ENCODE measurements at places on chromosomes 2 and 18.
A peak's percentile ranks its signal among the peaks of the same experiment; 100 is the strongest.

- no peaks in the 10 kb centered on the region for H3K27me3 ChIP-seq
- ATAC-seq, result no peak
- H3K27ac ChIP-seq, result no peak overlapping the region
- H3K36me3 ChIP-seq, result no peaks in the 10 kb centered on the region
Observed at GRCh38 chr18:28063926-28064325, 113.0 kb downstream of the CDH2 start.

- ATAC-seq, result no peak
- no peak overlapping the region for H3K4me3 ChIP-seq
- no peaks in the 10 kb centered on the region for H3K36me3 ChIP-seq
- H3K27ac ChIP-seq, result no peak overlapping the region
Observed at GRCh38 chr2:180174580-180174979, 167.5 kb upstream of the CWC22 start.

DNA sequence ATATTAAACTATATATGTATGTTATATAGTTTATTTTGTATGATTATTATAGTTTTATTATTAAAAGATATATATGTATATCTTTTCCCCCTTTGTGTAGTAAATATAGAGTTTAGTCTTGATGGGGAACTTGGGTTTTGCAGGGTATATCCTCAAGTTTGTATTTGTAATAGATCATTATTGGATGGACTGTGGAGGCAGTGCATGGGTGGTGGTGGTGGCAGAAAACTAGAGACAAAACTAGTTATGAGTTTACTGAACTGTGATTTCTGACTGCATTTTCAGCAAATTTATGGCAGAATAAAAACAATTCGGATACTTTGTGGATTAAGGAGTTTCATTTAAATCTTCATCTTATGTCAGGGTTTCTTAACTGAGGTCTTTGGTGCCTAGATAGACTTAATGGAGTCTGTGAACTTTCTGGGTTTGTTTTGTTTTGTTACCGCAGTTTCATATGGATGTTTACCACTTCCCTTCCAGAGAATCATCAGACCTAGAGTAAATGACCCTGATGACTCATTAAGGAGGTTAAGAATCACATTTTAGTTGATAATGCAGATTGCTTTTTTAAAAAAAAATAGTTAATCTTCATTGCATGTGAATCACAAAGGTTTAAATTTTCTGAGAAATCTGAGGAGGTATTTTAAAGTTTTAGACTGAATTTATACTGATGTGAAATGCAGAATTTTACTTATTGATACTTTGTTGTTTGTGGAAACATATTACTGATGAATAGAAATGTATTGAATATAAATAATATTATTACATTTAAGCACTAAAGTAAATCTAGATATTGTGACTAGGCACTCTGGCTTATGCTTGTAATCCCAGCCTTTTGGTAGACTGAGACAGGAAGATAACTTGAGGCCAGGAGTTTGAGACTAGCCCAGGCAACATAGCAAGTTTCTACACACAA lies 14.5 kb downstream of the EPC2 start:
- no peak overlapping the region for H3K27ac ChIP-seq
- no peaks in the 10 kb centered on the region for H3K36me3 ChIP-seq
- H3K4me3 ChIP-seq, result no peak overlapping the region

DNA sequence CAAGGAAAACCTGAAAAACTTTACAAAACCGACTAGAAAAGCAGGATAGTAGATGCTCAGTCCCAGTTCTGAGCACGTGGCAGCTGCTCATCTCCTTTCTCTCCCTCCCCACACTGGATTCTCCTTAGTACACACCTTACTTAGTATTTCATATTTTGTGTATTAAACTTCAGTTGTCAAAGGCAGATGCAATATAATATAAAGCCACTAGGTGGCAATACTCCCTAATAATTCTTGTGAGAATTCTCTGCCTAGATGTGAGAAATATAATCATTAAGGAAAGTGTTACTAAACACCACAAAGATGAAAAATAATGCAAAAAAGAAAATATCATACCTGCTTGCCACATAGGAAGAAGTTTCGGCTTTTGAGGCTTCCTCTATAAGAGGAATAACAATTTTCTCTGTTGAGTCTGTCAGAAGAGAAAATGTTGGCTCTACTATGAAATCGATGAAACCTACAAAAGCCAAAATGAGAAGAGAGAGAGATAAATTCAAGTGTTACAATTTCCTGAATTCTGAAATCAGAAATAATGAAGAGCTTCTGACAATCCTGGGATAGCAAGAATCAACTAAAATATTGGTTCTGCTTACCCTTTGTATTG lies 200.6 kb downstream of the PPP1R1C start:
- H3K36me3 ChIP-seq, result no peaks in the 10 kb centered on the region
- no peak for ATAC-seq
- H3K27me3 ChIP-seq, result no peaks in the 10 kb centered on the region
- H3K4me1 ChIP-seq, result no peaks in the 10 kb centered on the region

- peak; percentile 68 for ATAC-seq
- peaks cover 4% of the 10 kb centered on the region for H3K36me3 ChIP-seq
- peak overlapping the region; percentile 99 for H3K4me3 ChIP-seq
- peaks cover 9% of the 10 kb centered on the region for H3K4me1 ChIP-seq
- H3K27ac ChIP-seq, result peak overlapping the region; percentile 100
Observed at GRCh38 chr2:173964565-173965371, 405 bp downstream of the SP3 start.

- no peaks in the 10 kb centered on the region for H3K36me3 ChIP-seq
- ATAC-seq, result no peak
- no peak overlapping the region for H3K27ac ChIP-seq
Observed at GRCh38 chr2:171406044-171406443, 27.7 kb downstream of the METTL8 start.

DNA sequence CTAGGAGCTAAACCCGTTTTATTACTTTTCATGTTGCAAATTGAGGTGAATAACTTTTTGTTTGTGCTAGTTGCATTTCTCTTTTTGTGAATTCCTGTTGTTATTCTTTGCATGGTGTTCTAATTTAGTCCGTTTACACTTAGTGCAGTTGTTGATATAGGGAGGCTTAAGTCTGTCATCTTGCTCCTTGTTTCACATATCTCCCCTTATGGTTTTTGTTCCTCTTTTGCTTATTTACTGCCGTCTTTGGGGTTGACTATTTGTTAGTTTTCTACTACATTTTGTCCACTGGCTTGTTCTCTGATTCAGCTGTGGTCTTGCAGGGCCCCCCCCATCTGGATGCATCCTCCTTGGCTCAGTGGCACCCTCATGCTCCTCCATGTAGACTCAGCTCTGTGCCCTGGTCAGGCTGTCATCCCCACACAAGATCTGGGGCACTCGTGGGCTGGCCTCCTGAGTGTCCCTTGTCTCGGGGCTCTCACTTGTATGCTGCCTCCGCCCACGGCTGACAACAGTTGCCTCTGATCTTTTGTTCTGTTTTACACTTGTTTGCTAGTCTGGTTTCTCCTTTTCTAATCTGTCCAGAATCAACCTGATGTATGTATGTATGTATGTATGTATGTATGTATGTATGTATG lies 42.9 kb upstream of the ASB1 start:
- no peak overlapping the region for H3K27ac ChIP-seq
- H3K4me1 ChIP-seq, result no peaks in the 10 kb centered on the region
- no peak for ATAC-seq
- no peaks in the 10 kb centered on the region for H3K27me3 ChIP-seq
- H3K36me3 ChIP-seq, result peaks cover 26% of the 10 kb centered on the region

DNA sequence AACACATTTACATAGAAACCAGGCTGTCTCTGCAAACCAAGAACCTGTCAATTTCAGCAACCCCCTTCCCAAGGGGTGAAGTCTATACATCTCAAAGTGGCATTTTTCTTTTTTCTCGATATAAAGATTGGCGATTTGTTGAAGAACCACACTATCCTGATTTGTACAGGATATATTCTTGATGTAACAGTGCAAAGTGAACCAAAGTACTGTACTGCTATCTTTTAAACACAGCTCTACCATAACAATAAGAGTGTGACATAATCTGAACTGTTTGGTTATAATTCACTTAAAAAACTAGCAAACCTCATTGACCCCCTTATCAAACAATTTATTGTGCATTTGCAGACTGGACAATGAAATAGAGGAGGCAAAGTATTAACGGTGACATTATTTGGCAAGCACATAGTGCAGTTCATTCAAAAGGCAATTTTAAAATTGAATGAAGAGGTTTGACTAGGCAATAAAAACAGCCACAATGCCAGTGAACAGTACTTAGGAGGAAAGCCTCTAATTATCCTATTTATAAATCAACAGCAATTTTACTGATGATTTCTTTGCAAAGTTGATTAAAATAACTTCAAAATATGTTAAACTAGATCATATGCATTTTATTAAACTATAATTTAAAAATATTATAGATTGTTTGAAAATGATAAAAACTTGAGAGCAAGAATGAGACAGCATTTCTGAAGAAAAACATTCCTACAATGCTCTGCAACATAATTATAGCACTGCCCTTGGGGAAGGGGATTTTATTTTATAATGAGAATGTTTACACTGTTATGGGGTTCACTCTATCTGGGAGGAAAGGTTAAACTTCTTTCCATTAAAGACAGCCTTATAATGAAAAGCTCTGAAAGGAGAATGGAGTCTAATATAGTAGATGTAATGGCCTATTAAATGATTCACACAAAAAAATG lies 440.9 kb downstream of the ZEB2 start:
- H3K27ac ChIP-seq, result no peak overlapping the region
- no peaks in the 10 kb centered on the region for H3K4me1 ChIP-seq
- no peaks in the 10 kb centered on the region for H3K27me3 ChIP-seq
